ENCODE measurements at places on chromosomes 6 and 20.

DNA sequence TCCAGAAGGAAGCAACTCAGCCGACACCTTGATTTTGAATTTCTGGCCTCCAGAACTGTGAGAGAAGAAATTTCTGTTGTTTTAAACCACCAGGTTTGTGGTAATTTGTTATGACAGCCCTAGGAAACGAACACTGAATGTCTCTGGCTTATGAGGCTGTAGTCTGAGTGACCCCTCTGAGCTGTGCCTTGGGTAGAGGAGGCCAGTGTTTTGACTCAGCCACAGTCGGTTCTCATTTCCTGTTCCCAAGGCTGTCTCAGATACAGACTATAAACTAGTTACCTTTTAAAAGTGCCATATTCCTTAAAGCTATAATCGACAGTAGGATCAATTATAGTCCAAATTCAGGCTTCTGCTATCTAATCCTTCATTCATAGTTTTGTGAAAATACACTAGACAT is 391.2 kb upstream of the MAP3K7 start:
- DNase-seq = no peak

- no peak for DNase-seq
Observed at GRCh38 chr6:2235777-2236495, 9.5 kb downstream of the GMDS start.

DNA sequence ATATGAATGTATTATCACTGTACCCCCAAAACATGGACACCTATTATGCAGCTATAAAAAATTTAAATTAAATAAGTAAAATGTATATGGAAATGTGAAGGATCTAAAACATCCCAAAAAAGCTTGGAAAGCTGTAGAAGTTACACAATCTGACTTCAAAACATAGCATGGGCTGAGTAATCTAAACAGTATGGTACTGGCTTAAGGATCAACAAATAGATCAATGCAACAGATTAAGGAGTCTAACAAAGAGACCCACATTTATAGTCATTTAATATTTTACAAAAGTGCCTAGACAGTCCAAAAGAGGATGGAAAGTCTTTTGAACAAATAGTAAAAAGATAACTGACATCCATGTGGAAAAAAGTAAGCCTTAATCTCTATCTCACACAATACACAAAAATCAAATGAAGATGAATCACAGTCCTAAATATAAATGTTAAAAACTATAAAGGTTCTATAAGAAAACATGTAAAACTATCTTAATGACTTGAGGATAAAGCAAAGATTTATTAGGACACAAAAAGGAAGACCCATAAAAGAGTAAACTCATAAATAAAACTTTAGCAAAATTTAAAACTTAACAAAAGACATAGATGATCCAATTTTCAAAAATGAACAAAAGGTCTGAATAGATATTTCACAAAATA is 46.8 kb downstream of the RANBP9 start:
- DNase-seq = no peak

DNA sequence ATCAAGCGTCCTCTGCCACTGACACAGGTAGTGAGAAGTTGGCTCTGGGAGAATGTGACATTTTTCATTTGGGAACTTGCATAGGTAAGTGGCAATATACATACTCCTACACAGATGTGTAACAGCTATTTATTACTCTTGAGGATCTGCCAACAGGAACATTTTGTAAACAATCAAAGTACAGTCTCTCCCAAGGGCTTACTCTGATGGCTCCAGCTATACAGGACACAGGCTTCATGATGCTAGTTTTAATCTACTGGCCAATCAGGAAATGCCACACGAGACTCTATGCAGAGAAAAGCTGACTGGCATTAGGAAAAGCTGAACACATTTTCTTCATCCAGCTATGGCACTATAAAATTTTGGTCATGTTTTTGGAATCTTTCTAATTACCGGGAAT is 57.8 kb downstream of the POPDC3 start:
- no peak for DNase-seq

GRCh38 chr20:58618351-58619076 is 32.6 kb upstream of the STX16 start:
- no peak for DNase-seq

DNA sequence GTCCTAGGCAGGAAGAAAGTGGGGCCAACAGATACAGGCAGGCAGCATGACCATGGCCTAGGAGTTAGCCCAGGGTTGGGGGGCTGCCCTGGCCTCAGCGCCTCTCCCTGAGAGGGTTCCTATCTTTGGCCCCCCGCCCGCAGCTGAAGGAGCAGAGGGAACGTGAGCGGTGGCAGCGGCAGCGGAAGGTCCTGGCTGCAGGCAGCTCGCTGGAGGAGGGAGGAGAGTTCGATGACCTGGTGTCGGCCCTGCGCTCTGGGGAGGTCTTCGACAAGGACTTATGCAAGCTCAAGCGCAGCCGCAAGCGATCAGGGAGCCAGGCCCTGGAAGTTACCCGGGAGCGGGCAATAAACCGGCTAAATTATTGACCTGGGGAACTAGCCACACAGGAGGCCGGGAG is 32.6 kb downstream of the MOCS1 start:
- DNase-seq = no peak

DNA sequence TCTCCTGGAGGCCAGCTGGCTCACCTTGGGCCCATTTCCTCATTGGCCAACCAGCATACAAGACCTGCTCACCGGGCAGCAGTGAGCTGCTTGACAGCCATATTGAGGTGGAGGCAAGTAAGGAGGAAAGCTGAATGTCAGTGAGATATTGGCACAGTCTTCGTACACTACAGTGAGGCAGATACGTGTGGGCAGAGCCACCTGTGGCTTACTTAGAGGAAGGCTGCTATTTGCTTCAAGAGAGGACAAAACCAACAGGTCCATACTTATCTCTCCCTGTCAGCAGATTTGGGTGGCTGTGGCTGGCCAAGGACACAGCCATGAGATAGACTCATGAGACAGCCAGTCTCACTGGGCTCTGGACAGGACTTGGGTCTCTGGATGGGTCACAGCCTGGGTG is 15.1 kb upstream of the MCM3 start:
- DNase-seq = no peak

DNA sequence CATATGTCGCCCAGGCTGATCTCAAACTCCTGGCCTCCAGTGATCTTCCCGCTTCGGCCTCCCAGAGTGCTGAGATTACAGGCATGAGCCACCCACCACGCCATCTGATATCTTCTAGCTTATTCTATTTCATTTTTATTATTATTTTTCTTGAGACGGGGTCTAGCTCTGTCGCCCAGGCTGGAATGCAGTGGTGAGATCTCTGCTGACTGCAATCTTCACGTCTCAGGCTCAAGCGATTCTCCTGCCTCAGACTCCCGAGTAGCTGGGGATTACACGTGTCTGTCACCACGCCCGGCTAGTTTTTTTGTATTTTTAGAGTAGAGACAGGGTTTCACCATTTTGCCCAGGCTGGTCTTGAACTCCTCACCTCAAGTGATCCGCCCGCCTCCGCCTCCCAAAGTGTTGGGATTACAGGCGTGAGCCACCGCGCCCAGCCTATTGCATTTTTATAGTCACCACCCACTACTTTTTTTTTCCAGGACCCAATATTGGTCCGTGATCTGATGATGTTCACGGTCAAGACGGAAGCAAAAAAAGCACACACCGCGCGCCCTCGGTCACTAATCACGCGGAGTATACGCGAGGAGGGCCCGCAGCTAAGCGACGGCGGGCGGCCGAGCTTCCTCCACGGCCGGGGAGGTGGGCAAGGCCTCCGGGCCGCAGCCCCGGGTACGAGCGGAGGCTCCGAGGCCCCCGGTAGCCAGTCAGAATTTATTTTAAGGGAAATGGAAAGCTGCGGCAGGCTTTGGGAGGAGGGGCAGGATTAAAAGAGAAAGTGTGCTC is 1.1 kb upstream of the LSM14B start:
- no peak for DNase-seq
